ENCODE measurements at places on chromosomes 5 and 9.

- no peak for DNase-seq
These were observed 468.9 kb downstream of the ACTL7B start for GRCh38 chr9:108386859-108387384.

DNA sequence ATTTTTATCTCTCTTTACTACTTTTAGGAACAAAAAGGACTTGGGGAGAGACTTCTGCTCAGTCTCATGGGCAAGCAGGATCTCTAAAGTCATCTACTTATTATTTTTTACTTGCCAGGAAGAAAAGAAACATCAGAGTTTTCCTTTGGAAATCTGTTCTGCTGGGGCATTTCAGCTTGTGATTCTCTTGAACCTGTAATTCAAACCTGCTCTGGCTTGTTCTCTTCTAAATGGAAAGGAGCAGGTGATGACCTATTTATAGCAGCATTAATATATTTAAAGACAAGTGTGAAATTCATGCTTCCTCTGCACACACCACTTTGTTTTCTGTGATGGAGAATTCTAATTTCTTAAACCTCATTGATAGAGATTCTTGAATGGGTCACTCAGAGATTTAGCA lies 2.0 kb downstream of the ADCY2 start:
- peak; percentile 22 for DNase-seq

DNA sequence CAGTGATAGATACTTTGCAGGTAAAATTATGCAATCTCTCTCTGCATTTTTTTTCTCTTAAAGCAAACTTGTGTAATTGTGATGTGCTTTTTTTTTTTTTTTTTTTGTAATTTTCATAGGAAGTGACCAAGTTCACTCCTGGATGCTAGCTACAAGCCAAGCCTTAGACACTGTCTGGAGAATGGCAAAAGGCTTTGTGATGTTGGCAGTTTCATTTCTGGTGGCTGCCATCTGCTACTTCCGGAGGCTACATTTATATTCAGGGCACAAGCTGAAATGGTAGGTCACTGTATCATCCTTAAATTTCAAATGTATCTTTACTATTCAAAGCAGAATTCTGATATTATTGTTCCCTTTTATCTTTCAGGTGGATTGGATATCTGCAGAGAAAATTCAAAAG lies 19.3 kb downstream of the OTULINL start:
- no peak for DNase-seq

DNA sequence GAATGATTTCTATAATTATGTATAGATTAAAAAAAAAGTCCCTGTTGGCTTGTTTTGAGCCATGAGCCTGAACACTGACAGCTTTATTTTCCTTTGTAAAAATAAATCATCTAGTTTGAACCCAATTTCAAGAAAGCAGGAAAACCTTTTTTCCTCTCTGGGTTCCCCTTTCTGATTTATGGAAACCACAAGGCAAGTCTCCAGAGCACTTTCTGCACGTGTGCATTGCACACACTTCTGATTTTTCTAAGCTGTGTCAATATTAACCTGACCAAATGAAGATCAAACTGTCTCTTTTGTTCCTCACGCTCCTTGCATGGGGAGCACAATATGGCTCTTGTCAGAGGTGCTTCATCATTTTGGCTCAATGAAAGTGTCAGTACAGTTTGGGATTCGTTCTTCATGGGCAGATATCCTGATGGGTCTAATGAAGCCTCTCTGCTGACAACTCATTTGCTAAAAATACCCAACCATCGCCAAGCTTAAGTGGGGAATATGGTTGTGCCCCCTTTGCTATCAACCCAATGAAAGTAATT lies 39.2 kb upstream of the PCA3 start:
- DNase-seq = peak; percentile 95

DNA sequence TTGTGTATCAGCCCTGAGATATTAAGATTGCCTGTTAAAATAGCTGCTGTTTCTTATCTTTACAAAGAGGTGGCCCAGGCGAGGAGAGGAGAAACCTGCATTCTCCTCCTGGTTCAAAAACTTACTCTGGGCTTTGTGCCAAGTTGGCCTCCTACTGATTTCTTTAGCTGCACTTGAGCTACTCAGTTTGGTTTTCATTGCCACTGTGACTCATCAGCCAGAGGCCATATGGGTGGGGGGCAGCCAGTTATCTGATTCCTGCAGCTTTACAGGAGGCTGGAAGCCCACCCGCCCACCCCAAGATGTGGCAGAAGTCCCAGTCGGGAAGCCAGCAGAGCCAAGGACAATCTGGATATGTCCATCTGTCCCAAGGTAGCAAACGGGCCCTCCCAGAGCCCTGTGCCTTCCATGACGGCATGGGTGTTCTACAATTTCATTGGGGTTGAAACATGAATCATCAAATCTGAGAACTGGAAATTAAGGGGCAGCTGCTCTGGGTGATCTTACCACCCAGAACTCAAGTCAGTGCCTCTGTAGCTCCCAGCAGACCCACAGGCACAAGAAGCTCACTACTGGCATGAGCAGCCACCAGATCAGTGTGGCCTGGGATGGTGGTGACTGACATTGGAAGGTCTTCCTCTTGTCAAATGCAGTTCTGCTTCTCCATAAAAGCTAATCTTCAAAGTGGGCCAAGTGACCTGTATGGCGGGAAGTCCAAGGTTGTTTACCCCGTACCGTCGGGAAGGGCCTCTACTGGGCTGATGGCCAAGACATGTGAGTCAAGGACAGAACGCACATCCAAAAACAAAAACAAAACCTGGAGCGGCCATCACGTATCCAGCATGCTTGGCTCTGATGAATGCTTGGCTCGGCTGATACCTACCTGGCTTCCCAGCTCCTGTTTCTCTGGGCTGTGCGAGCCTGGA lies 15.6 kb downstream of the FCN2 start:
- DNase-seq = peak; percentile 69

Measured in NCI-H345 (cell line).